Naive thymus-derived CD8-positive, alpha-beta T cell (primary cell): ENCODE measurements at places on chromosomes 6 and 20. TPM values are rescaled to one million over a fixed set of nuclear protein-coding genes. Genes with fewer than 3 reads are reported as not detected.

- H3K27me3 ChIP-seq: peaks cover 8% of the 10 kb centered on the region
- DNase-seq: no peak
- H3K4me3 ChIP-seq: no peak overlapping the region
- H3K4me1 ChIP-seq: no peaks in the 10 kb centered on the region
- H3K27ac ChIP-seq: no peak overlapping the region
- H3K36me3 ChIP-seq: no peaks in the 10 kb centered on the region
Observed at GRCh38 chr6:134005800-134006199, 46.6 kb downstream of the SLC2A12 start.

GRCh38 chr20:43846516-43846905 is 68.1 kb upstream of the TOX2 start:
- H3K36me3 ChIP-seq: no peaks in the 10 kb centered on the region
- no peak for DNase-seq
- no peak overlapping the region for H3K4me3 ChIP-seq
- H3K27me3 ChIP-seq: no peaks in the 10 kb centered on the region
- no peak overlapping the region for H3K27ac ChIP-seq

- H3K4me3 ChIP-seq: no peak overlapping the region
- DNase-seq: no peak
- no peak overlapping the region for H3K27ac ChIP-seq
- peaks cover 8% of the 10 kb centered on the region for H3K27me3 ChIP-seq
- H3K36me3 ChIP-seq: no peaks in the 10 kb centered on the region
Observed at GRCh38 chr6:160170018-160170680, 48.5 kb downstream of the SLC22A1 start.

- peak; percentile 94 for DNase-seq
- no peaks in the 10 kb centered on the region for H3K36me3 ChIP-seq
- peak overlapping the region; percentile 98 for H3K27ac ChIP-seq
- H3K27me3 ChIP-seq: no peaks in the 10 kb centered on the region
Observed at GRCh38 chr6:26199057-26199772, 112.0 kb downstream of the HFE start.

GRCh38 chr20:61839912-61840778 is 225.5 kb downstream of the TAF4 start:
- no peak overlapping the region for H3K4me3 ChIP-seq
- no peaks in the 10 kb centered on the region for H3K36me3 ChIP-seq
- no peaks in the 10 kb centered on the region for H3K4me1 ChIP-seq
- no peak for DNase-seq
- no peak overlapping the region for H3K27ac ChIP-seq

DNA sequence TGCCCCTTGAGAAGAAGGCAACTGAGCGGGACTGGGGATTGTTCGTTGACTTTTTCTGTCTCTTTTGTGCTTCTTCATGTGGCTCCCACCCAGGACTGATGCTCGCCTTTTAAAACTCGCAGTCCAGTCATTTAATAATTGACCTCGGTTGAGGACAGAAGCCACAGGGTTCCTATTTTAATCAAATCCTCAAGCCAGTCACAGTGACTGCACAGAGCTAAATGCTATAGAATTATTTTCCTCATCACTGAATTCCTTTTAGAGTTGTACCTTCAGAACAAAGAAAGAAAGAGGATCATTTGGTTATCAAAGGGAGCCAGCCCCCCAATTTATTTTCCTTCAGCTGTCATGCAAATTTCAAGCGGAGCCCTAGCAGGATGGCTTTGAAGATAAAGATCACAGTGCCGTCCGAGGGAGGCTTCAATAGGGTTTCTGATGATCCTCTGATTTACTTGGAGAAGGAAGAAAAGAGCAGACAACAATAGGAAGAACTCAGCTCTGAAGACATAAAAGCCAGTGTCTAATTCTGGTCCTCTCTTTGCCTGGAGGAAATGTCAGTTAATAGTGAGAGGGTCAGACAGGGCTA is 186.6 kb downstream of the DOK5 start:
- H3K27ac ChIP-seq: no peak overlapping the region
- no peak overlapping the region for H3K4me3 ChIP-seq
- H3K4me1 ChIP-seq: no peaks in the 10 kb centered on the region
- DNase-seq: no peak
- H3K36me3 ChIP-seq: no peaks in the 10 kb centered on the region

DNA sequence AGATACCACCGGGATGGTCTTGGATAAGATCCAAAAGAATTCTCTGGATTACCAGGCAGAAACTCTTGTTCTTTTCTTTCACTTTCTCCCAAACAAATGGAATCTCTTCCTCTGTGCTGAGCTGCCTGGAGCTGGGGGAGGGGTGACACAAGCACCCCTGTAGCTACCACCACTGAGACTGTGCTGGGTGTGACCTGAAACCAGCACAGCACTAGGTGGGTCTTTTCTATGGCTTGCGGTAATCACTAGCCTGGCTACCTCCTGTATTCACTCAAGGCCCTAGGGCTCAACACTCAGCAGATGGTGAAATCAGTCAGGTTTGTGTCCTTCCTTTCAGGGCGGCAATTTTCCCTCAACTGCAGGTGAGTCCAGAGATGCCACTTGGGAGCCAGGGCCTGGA is 122.4 kb upstream of the CENPW start:
- peaks cover 37% of the 10 kb centered on the region for H3K36me3 ChIP-seq
- no peaks in the 10 kb centered on the region for H3K4me1 ChIP-seq
- no peak for DNase-seq

DNA sequence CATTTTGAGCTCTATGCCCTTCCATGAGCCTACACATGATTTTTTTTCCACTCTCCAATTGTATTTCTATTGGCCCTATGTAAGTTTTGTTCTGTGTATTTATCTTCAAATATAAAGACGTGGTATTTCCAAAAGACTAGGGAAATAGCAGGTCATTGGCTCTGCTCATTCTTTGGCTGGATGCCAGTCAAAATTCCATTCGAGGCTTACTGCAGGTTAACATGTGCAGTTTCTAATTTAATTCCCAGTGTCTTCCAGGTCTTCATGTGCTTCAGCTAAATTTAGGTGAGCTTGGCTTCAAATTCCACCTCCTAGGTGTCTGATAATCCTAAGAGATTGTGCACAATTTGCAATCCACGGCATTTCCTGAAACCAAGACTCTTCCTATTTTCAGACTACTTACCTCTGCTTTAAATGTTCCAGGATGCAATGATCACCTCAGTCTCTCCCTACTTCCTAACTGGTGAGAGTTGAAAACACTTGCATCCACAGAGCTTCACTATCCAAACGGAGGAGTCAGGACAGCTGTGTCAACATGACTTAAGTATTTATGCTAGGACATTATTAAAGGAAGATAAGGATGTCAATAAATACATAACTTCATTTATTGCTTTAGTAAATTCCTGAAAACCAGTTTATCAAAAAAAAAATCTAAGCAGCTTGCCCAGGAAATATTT is 236.1 kb downstream of the COL12A1 start:
- no peak overlapping the region for H3K4me3 ChIP-seq
- no peaks in the 10 kb centered on the region for H3K36me3 ChIP-seq
- H3K27ac ChIP-seq: no peak overlapping the region
- no peaks in the 10 kb centered on the region for H3K27me3 ChIP-seq
- no peak for DNase-seq
- H3K4me1 ChIP-seq: no peaks in the 10 kb centered on the region

DNA sequence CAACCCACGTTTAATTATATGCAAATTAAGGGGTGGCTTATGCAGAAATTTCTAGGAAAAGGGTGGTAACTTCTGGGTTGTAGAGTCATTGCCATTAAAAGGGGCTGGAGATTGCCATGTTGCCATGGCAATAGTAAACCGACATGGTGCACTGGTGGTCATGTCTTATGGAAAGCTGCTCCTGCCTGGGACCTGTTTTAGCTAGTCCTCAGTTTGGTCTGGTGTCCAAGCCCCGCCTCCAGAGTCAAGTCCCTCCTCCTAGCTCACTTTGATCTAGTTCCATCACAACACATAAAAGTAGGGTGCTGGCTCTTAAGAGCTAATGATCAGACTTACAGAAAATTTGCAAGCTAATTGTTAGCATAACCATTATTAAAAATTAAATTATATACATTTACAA is 5.3 kb downstream of the SLC22A2 start:
- H3K27me3 ChIP-seq: peaks cover 13% of the 10 kb centered on the region
- H3K4me1 ChIP-seq: no peaks in the 10 kb centered on the region
- H3K4me3 ChIP-seq: no peak overlapping the region
- no peak for DNase-seq

DNA sequence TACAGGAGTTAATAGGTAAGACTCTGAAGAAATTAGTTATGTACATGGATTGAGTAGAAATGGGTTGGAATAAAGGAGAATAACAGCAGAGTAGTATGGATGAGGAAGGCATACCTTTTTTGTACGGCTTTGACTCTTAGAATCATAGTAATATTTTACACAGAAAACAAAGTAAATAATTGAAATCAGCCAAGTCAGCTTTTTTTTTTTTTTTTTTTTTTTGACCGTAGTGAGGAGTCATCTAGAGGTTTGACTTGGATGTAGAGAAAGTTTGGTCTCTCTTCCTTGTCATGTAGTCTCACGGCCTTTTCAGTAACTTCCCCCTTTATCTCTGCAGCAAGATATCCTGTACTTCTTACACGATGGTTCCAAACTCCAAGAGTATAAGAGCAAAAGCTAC is 158.9 kb downstream of the FLRT3 start:
- peaks cover 4% of the 10 kb centered on the region for H3K27me3 ChIP-seq
- H3K4me3 ChIP-seq: no peak overlapping the region
- H3K27ac ChIP-seq: no peak overlapping the region
- peaks cover 9% of the 10 kb centered on the region for H3K36me3 ChIP-seq
- DNase-seq: no peak
- no peaks in the 10 kb centered on the region for H3K4me1 ChIP-seq

GRCh38 chr6:136641166-136641565 is 90.9 kb upstream of the MAP7 start:
- H3K27ac ChIP-seq: no peak overlapping the region
- H3K4me3 ChIP-seq: no peak overlapping the region
- H3K4me1 ChIP-seq: no peaks in the 10 kb centered on the region
- DNase-seq: no peak

- no peak overlapping the region for H3K27ac ChIP-seq
- no peaks in the 10 kb centered on the region for H3K36me3 ChIP-seq
- no peaks in the 10 kb centered on the region for H3K4me1 ChIP-seq
- DNase-seq: no peak
- no peak overlapping the region for H3K4me3 ChIP-seq
Observed at GRCh38 chr6:24205020-24205492, 79.0 kb downstream of the NRSN1 start.

DNA sequence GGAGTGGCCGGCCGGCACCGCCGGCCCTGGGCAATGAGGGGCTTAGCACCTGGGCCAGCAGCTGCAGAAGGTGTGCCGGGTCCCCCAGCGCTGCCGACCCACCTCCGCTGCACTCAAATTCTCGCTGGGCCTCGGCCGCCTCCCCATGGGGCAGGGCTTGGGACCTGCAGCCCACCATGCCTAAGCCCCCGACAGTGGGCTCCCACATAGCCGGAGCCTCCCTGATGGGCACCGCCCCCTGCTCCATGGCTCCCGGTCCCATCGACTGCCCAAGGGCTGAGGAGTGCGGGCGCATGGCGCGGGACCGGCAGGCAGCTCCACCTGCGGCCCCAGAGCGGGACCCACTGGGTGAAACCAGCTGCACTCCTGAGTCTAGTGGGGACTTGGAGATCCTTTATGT is 13.8 kb downstream of the SPINT4 start:
- H3K27me3 ChIP-seq: peaks cover 29% of the 10 kb centered on the region
- no peaks in the 10 kb centered on the region for H3K36me3 ChIP-seq
- no peaks in the 10 kb centered on the region for H3K4me1 ChIP-seq
- H3K4me3 ChIP-seq: no peak overlapping the region
- no peak overlapping the region for H3K27ac ChIP-seq

DNA sequence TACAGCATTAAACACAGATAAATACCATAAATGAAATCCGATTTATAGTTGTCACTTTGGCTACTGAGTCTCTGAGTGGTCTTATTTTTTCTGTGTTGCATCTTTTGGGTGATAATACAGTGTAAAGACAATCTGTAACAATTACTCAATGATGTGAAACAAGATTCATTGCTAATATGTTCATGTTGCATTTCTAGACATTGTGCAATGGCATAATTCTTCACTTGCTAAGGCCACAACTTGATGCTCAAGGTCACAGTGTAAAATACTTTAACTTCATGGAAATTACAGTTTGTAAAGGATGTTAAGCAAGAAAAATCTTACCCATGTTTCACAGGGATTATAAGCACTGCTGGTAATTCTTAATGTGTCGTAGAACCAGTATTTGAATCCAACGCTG is 74.9 kb upstream of the SMLR1 start:
- H3K27ac ChIP-seq: no peak overlapping the region
- H3K4me1 ChIP-seq: no peaks in the 10 kb centered on the region
- H3K36me3 ChIP-seq: peaks cover 12% of the 10 kb centered on the region

DNA sequence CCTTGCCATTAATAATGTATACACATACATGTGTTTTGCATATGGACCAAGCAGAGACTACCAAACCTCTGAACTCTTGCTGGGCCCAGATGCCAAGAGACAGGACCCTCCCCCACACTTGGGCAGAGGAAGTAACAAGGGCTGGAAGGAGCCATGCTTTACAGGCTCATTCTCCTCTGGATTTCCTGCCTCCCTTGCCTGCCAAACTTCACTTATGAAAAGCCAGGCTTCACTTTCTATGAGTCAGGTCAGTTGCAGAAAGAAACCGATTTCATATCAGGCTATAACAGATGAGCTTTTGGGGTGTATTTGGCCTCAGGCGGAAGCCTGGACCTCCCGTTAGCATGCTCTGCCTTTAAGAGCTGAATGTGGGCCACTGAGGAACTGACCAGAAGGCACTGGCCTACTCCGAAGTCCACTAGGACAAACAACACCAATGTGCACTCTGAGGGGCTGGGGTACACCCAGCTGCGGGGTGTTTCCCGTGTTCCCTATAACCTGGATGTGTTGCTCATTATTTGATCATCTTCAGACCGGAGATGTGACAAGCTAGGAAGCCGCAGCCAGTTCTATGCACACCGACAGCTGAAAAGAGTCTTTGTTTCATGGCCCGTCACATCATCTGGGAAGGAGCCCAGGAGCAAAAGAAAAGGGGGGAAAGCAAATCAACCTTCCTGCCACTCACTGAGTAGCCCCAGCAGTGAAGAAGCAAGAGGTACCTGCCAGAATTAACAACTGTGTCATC is 28.5 kb downstream of the HAO1 start:
- no peaks in the 10 kb centered on the region for H3K36me3 ChIP-seq
- H3K27me3 ChIP-seq: peaks cover 11% of the 10 kb centered on the region
- H3K4me3 ChIP-seq: no peak overlapping the region

GRCh38 chr6:4020822-4021132 is 58.2 kb downstream of the FAM217A start:
- no peak for DNase-seq
- peaks cover 2% of the 10 kb centered on the region for H3K36me3 ChIP-seq
- peaks cover 2% of the 10 kb centered on the region for H3K27me3 ChIP-seq
- peak overlapping the region; percentile 100 for H3K27ac ChIP-seq

RFX6 gene
- not detected for polyA plus RNA-seq

SLC35F1 gene
- polyA plus RNA-seq: not detected

TMEM170B gene
- 0.30 TPM for polyA plus RNA-seq

LINC00237 gene
- 0.56 TPM for polyA plus RNA-seq

HDAC2 gene
- 80.2 TPM for polyA plus RNA-seq

RIPPLY2 gene
- not detected for polyA plus RNA-seq

FERMT1 gene
- not detected for polyA plus RNA-seq

TRIM10 gene
- not detected for polyA plus RNA-seq

STX11 gene
- polyA plus RNA-seq: 1.7 TPM

ZNF334 gene
- polyA plus RNA-seq: not detected

IL17F gene
- polyA plus RNA-seq: 0.21 TPM

GINS1 gene
- 0.89 TPM for polyA plus RNA-seq

MPIG6B gene
- polyA plus RNA-seq: 1.2 TPM

KIF13A gene
- polyA plus RNA-seq: not detected

TFB1M gene
- polyA plus RNA-seq: 13.0 TPM

UNC5CL gene
- 0.34 TPM for polyA plus RNA-seq
